ENCODE measurements at places on chromosomes 2 and 18.

GRCh38 chr18:57806978-57807285 is 3.8 kb upstream of the ATP8B1 start:
- no peak for DNase-seq

DNA sequence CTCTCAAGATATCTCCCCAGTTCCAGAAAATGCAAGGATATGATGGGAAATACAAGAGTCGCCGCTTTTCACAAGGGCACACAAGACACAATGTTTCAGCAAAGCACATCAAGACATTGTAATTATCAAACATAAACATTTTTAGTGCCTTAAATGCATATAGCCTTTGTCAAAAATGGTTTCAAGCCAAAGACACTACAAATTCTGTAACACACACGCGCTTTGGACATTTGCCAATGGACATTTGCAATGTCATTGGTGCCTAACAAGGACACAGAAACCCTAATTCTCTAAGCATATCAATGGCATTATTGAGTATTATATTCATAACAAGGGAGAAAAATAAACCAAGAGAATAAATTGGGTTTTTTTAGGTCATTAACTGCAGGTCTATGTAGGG is 16.1 kb downstream of the ADD2 start:
- DNase-seq, result no peak

- no peak for DNase-seq
These were observed 261.6 kb upstream of the MMADHC start for GRCh38 chr2:149849136-149849535.

GRCh38 chr2:239606741-239607516 is 206.1 kb upstream of the HDAC4 start:
- DNase-seq, result peak; percentile 15

- DNase-seq, result no peak
These were observed 1.4 kb downstream of the KRCC1 start for GRCh38 chr2:88053934-88054781.

DNA sequence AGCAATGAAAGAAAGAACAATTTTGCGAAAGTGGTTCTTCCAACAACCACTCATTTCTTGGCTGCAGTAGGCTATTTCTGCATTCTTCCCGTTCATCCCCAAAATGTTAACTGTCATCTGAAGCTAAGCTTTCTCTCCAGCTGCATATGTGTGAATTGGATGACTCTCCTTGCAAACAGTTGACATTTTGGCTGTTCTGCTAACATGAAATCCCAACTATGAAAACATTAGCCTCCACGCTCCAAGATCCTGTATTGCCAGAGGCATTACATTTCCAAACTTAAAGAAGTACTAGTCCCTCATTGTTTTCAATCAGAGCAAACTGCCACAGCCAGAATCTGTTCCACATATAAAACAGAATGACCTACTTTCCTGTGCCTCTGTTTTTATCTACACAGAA is 88.5 kb downstream of the TGIF1 start:
- no peak for DNase-seq

DNA sequence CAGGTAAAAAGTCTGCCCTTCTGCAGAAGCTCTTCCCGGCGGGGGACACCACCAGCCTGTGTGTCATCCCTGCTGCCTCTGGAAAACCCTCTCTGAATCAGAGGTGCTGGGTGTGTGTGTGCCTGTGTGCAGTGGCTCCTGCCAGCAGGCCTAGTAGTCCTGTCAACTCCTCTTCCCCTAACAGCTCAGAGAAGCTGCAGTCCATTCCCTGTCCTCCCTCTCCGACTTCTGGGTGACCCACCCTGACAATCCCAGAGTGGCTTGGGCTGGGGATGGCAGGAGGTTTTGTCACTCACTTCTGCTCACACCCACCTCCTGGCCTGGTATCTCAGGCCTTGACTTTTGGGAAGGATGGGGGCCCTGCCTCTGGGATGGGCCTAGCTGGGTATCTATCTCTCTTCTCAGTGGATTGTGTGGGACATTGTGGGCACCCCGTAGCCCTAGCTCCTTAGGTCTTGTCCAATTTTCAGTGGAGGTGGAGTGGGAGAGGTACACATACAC is 2.3 kb downstream of the WNT10A start:
- DNase-seq, result no peak

- peak; percentile 31 for DNase-seq
These were observed 75.7 kb downstream of the ADD2 start for GRCh38 chr2:70692256-70692655.

- no peak for DNase-seq
These were observed 93.5 kb downstream of the ZCCHC2 start for GRCh38 chr18:62616331-62616805.

GRCh38 chr2:74975016-74975415 is 16.6 kb downstream of the POLE4 start:
- DNase-seq, result no peak

DNA sequence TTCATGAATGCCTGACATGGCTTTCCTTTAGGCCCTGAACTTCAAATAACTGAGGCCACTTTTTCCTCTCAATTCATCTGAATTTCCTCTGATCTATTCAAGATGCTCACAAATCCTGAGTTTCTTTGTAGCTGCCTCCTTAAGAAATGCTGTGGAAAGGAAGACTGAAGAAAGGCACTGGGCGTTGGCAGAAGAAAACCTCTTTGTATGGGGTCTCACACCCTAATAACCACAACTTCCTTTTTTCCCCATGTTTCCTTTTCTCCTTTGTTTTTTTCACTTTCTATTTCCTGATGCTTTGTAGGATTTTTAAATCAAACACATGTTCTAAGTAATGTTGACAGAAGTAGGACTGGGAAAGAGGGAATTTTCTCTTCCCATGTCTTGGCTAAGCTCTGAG is 447.4 kb downstream of the CMPK2 start:
- no peak for DNase-seq

GRCh38 chr2:197236816-197237215 is 73.8 kb downstream of the ANKRD44 start:
- no peak for DNase-seq

DNA sequence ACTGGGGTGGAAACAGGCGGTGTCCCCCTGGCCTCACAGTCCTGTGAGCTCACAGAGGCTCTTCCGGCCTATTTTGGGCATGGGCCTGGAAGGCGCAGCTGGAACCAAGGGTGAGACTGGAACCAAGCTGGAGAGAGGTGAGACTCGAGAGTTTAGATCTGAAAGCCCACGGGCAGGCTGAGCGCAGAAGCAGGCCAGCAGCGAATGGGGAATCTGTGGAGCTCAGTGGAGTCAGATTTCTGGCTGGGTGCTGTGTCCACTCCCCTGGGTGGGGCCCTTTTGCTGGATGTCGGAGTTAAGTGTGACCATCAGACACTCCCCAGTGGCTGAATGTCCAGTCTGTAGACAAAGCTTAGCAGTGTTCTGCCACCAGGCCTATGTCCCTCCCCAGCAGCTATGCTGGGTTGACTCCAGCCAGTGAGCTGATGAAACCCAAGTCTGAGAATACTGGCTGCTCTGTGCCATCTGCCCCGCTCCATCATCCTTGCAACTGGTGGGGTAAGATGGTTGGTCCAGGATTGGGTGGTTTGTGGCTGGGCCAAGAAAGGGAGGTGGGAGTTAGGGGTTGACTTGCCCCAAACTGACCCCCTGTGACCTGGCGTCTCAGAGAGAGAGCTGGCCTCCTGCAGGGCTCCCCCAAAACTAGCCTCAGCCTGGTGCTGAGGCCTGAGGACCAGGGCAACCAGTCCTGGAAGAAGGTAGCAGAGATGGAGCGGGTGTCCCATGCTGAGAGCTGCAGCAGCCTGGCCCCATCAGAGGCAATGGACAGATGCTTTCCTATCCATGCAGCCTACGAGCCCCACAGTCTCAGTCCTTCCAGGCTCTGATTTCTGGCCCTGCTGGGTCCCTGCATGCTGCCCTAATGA is 34.4 kb downstream of the CYP26B1 start:
- peak; percentile 26 for DNase-seq

- DNase-seq, result no peak
These were observed 28.3 kb downstream of the FHOD3 start for GRCh38 chr18:36325846-36326245.

GRCh38 chr2:99645960-99646359 is 156.1 kb upstream of the REV1 start:
- DNase-seq, result no peak

DNA sequence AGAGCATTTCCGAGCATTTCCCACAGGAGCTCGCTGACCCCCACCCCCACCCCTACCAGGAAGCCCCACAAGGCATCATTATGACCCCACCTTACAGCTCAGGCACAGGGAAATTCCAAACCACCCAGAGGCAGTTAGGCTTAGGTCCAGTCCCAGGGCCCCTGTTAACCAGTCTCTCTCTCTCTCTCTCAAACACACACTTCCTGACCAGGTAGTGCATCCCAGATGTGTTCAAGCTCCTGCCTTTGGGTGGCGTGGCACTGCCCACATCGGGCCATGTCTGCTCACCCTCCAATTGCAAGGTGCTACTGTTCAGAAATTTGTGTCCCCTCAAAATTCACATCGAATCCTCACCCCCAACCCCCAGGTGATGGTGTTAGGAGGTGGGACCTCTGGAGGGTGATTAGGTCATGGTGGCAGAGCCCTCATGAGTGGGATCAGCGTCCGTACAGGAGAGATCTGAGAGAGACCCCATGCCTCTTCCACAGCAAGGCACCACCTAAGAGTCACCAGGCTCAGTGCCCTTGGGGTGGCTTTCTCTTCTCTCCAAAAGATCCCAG is 8.8 kb downstream of the COPS9 start:
- no peak for DNase-seq

DNA sequence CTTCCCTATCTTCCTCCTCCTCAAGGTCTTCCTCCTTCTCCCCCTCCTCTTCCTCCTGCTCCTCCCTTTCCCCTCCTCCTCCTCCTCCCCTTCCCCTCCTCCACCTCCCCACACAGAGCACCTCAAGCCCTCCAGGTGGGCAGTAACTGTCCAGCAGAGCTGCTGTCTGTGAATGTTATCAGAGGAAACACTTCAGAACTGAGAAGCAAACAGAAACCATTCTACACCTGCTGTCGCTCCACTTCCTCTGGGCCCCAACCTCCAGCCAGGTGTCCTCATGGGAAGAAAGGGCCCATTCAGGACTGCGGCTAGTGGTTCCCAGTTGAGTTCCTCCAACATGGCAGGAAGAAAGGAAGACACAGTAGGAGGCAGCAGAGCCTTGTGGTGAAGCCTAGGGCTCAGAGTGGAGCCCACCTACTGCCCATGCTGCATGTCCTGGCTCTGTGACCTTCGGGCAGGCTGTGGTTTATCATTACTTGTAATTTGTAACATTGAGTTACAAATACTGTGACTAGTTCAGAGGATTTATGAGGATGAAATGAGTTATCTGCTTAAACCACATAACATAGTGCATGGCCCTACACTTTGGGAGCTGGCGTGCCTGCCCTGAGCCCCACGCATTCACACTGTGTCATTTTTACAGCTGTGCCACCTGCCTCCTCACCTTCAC is 165.9 kb upstream of the ID2 start:
- DNase-seq, result peak; percentile 60

DNA sequence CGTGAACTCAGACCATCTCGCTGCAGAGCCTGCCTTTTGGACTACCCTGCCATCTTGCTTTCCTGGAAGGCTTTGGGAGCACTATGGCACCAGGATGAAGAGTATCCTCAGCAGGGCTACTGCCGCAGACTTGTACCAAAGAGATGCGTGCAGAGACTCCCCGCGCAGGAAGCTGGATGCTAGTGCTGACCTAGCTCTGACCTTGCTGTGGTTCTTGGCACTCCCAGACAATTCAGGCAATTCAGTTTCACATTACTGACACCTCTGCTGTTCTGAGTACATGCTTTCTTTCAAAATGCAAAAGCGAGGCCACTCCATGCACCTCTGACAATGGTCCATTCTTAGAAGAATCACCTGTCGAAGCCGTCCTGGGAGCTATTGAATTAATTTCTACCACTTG is 251.5 kb upstream of the MEX3C start:
- DNase-seq, result no peak

GRCh38 chr18:38297910-38298309 is 732.3 kb upstream of the CELF4 start:
- DNase-seq, result no peak

DNA sequence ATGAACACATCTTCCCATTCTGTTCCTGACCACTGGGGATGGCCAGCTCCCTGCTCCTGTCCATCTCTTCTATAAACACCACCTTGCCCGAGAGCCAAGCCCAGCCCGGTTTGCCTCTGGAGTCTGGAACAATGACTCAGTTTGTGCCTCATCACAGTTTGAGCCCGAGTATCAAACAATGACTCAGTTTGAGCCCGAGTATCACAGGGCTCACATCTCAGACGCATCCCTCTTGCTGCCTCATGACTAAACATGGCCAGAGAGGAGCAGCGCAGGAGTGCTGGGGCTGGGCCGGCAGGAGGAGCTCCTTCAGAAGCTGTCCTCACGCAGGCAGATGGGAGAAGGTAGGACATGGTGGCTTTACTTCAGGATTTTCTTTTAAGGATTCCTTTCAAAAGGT is 68.7 kb downstream of the PXDN start:
- DNase-seq, result peak; percentile 31

DNA sequence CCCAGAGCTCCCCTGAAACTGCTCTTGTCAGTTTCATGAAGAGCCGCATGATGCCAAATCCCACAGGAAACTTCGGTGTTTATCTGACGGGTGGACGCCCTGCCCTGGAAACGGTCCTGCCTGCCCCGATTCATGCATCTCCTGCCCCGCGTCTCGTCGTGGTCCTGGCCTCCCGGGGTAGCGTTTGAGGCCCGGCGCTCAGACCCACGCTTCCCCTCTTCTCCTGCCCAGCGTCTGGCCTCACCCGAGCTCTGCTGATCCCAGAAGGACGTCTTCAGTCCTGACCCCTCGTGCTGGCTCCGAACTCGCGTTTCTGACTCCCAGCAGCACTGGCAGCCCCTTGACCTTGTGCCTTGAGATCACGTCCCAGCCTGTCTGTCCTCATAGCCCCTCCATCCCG is 180.5 kb downstream of the TMEM18 start:
- DNase-seq, result no peak

GRCh38 chr2:200288670-200289429 is 17.6 kb upstream of the SPATS2L start:
- DNase-seq, result no peak

- no peak for DNase-seq
These were observed 26.3 kb downstream of the ANXA4 start for GRCh38 chr2:69768235-69768634.

GRCh38 chr18:37527395-37527794 is 38.2 kb downstream of the CELF4 start:
- DNase-seq, result no peak

DNA sequence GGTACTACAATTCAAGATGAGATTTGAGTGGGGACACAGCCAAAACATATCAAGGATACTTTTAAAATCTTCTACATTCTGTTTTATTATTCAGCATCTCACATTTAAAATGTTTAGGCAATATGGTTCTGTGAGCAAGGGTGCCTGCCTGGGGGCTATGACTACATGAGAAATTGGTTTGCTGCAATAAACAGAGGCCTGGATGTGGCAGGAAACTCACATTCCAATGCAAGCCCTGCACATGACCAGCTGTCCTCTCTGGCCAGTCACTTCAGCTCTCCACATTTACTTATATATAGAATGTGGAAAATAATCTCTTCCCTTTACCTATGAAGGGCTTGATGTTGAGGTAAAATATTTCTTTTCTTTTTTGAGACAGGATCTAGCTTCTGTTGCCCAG is 193.4 kb downstream of the LRRTM1 start:
- no peak for DNase-seq

- no peak for DNase-seq
These were observed 443.0 kb upstream of the SLC39A10 start for GRCh38 chr2:195214072-195214471.

- DNase-seq, result peak; percentile 34
These were observed 24.4 kb downstream of the ADRA2B start for GRCh38 chr2:96091711-96092572.

- no peak for DNase-seq
These were observed 34.1 kb downstream of the ASAP2 start for GRCh38 chr2:9240745-9241144.

All from activated CD8-positive, alpha-beta memory T cell treated with anti-CD3 and anti-CD28 coated beads, Interleukin-2, amount 10 ng/mL, durations not matched to agents 7 days and 5 days (primary cell).